ENCODE measurements at places on chromosomes 4 and X. TPM values are rescaled to one million over a fixed set of nuclear protein-coding genes. Genes with fewer than 3 reads are reported as not detected.

GRCh38 chr4:145196747-145197146 lies 16.4 kb upstream of the OTUD4 start:
- DNase-seq, result no peak

- no peak for DNase-seq
Observed at GRCh38 chrX:38356401-38356800, 4.0 kb downstream of the OTC start.

GUCY1B1 gene
- polyA plus RNA-seq, result 64.3 TPM

- DNase-seq, result no peak
Observed at GRCh38 chrX:14013054-14013453, 16.6 kb downstream of the GEMIN8 start.

DNA sequence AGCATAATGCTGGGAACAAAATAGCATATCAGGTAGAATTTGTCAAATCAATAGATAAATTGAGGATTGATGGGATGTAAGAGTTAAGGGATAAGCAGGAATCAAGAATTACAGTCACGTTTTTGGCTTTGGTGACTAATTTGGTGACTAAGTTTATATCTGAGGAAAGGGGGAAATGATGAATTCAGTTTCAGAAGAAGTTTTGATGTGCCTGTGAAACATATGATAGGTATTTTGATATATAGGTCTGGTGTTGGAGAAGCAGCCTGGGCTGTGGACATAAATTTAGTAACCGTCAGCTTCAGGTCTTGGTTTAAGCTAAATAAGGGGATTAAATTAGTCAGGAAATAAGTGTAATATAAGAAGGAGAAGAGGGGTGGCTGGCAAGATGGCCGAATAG lies 79.0 kb upstream of the EDA2R start:
- no peak for DNase-seq

CYTL1 gene
- 6.7 TPM for polyA plus RNA-seq

- DNase-seq, result no peak
Observed at GRCh38 chr4:148124512-148124911, 317.7 kb downstream of the NR3C2 start.

- DNase-seq, result no peak
Observed at GRCh38 chrX:109301177-109301576, 180.7 kb downstream of the GUCY2F start.

RIPPLY1 gene
- 2.8 TPM for polyA plus RNA-seq

DNA sequence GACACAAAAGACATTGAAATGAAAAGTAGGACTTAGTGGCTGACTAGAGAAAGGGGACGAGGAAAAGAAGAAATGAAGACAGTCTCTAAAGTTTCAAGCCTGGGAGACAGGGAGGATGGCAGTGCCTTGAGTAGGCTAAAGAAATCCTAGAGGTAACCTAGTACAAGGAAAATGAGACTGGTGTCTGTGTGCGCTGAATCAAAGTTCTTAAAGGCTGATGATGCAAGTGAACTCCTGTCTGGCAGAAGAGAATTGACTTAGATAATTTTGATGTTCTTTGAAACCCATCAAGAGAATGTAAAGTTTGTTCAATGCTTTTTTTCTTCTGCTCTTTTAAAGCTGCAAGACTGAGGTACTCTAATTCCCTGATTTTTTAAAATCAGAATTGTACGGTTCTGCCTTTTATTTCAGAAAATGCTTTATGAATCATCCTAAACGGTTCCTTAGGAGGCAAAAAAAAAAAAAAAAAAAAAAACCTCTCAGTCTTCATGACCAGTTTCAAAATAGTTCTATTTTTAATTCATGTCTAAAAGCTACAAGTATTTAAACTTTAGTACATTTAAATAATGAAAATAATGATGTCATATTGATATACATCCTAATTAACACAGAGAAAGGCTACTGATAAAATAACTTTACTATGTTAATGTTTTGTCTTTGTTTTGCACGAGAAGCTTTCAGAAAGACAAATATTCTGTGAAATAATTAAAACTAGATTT lies 189.8 kb downstream of the PPP3CA start:
- no peak for DNase-seq

DNA sequence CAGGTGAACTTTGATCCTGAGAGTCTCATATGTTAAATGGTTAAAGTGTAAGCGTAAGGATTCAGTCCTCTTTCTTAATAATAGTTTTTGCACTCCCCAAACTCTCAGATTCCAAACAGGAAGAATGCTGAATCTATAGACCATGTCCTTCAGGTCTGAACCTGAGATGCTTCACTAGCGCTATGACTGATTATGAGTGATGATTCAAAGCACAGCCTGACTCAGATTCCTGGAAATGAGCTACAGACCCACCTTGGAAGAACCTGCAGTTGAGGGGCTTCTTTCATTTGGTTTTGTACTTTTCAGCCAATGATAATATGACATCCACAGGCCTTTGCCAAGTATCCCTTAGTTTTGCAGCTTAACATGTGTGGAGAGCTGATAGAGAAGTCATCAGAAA lies 1.4 kb downstream of the EDNRA start:
- no peak for DNase-seq

PARM1 gene
- polyA plus RNA-seq, result 52.3 TPM

TMEM156 gene
- 3.8 TPM for polyA plus RNA-seq

LGI2 gene
- 26.1 TPM for polyA plus RNA-seq

GRCh38 chr4:91751961-91752360 lies 551.8 kb upstream of the GRID2 start:
- no peak for DNase-seq

DNA sequence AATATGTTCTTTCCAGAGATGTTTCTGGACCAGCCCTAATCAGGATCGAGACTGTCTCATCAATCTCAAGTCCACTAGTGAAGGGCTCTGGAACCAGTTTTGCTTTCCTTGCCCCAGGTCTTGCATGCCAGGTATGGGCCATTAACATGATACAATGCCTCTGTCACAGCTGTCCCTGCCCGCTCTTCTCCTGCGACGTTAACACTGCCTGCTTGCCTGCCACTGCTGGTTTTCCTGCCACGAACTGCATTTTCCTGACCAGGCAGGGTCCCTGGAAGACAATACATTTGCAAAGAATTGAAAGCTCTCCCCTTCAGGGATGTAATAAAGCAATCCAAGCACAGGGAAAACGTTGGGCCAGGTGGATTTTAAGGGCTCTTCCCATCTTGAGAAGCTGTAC lies 200.3 kb downstream of the MID1 start:
- no peak for DNase-seq

GRCh38 chr4:116603096-116603495 lies 482.3 kb downstream of the TRAM1L1 start:
- DNase-seq, result no peak

- no peak for DNase-seq
Observed at GRCh38 chrX:12685541-12685940, 105.7 kb upstream of the PRPS2 start.

All from renal pelvis (tissue), 12 donors.